ENCODE measurements at places on chromosomes 16 and 17.
A peak's percentile ranks its signal among the peaks of the same experiment; 100 is the strongest.

- no peak for DNase-seq
Observed at GRCh38 chr17:76353004-76353598, 615 bp downstream of the PRPSAP1 start.

DNA sequence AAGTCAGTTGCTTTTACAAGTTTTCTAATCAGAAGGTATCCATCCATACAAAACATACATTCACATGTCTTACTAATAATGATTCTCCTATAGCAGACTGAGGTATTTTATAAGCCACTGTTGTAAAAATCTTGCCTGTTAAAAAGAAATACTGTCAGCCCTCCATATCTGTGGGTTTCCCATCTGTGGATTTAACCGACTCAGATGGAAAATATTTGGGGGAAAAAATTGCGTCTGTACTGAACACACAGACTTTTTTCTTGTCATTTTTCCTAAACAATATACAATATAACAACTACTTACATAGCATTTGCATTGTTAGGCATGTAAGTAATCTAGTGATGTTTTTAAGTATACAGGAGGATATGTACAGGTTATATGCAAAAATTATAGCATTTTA is 90.4 kb downstream of the PARN start:
- DNase-seq: no peak

DNA sequence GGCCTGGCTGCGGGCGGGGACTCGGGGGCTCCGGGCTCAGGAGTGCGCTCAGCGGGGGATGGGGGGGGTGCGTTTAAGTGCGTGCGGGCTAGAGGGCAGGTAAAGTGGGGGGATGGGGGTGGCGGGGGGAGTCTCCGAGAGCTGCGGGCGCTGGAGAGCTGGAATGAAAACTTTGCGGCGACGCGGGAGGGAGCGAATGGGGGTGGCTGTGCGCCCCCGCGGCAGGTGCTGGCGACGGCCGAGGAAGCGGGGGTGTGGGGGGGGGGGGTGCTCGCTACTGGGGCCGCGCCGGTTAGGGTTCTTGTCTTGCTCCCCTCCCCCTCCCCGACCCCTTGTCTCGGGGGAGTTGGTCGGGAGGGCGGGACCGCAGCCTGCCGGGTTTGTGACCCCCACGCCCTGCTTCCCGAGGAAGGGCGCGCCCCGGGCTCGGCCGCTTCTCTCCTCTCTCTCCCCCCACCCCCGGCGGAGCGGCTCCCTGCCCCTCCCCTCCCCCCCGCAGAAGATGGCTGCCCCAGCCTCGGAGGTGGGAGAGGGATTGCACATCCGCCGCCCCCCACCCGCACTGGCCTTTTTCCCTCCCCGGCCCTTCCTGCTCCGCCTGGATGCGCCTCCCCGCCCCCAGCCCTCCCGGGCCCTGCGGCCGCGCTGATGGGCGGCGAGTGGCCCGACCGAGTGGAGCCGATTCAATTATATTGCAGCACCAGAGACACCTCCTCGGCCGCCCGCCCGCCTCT is 649 bp downstream of the GSE1 start:
- DNase-seq: peak; percentile 56

GRCh38 chr16:734981-735881 is 5.6 kb downstream of the CIAO3 start:
- no peak for DNase-seq

DNA sequence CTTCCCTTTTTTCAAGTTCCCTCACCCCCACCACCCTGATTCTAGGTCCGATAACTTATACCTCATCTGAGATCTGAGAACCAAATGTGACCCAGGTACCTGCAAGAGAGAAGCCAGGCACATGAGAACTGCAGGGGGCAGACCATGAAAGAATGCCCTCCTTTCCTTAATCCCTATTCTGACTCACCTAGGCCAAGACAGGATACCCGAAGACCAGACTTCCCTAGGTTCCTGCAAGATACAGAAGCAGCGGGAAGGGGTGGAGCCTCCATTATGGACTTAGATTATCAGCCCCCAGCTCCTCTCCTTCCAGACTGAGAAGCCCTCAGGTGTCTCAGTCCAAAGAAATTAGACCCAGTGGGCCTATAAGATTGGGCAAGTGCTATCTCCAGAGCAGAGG is 2.1 kb downstream of the KCNAB3 start:
- DNase-seq: no peak

- DNase-seq: peak; percentile 80
Observed at GRCh38 chr17:78381601-78382232, 3.3 kb downstream of the PGS1 start.

GRCh38 chr17:41664587-41665565 is 23.8 kb upstream of the EIF1 start:
- no peak for DNase-seq

GRCh38 chr17:74605361-74605760 is 13.3 kb upstream of the CD300LD start:
- DNase-seq: no peak

- DNase-seq: no peak
Observed at GRCh38 chr16:88352261-88353200, 30.2 kb upstream of the ZNF469 start.

DNA sequence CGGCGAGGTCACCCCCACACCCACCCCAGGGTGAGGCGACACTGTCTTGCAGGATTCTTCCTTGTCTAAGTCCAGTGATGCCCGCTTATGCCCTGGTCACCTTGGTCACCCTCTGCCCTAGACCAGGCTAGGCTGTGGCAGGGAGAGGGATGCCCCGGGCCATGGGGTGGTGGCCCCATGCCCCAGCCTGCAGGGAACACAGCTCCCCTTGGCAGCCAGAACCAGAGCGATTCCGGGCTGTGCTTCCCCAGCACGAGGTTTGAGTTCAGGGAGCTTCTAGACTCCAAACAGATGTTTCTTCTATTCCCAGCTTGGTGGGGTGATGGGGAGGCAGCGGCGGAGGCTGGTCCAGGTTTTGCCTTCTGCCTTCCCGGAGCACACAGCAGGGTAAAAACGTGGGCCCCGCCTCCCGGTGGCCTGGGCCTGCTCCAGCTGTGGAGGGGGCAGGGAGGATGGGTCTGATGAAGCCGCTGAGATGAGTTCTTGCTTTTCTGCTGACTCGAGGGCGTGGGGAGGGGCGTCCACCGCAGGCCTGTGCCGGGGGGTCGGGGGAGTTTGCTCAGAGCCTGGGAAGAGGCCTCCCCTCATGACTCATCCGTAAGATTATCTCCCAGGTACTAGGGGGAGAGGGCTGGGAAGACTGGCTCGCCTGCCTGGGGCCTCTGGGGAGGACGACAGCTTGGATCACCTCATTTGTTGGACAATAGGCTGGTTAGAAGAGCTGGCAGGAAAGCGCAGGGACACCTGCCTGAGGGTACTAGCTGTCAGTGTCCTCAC is 15.4 kb downstream of the SMTNL2 start:
- DNase-seq: no peak

GRCh38 chr17:78753316-78754250 is 28.5 kb downstream of the CYTH1 start:
- no peak for DNase-seq
